ENCODE measurements at places on chromosomes 5 and 9.

GRCh38 chr9:15697446-15697851 is 144.6 kb downstream of the CCDC171 start:
- peaks cover 4% of the 10 kb centered on the region for H3K36me3 ChIP-seq
- H3K4me3 ChIP-seq = no peak overlapping the region
- no peak for DNase-seq
- no peaks in the 10 kb centered on the region for H3K27me3 ChIP-seq

- no peak for DNase-seq
- H3K27ac ChIP-seq = no peak overlapping the region
- H3K27me3 ChIP-seq = no peaks in the 10 kb centered on the region
- H3K4me3 ChIP-seq = no peak overlapping the region
- H3K4me1 ChIP-seq = no peaks in the 10 kb centered on the region
Observed at GRCh38 chr5:91240175-91240574, 142.9 kb downstream of the ARRDC3 start.

DNA sequence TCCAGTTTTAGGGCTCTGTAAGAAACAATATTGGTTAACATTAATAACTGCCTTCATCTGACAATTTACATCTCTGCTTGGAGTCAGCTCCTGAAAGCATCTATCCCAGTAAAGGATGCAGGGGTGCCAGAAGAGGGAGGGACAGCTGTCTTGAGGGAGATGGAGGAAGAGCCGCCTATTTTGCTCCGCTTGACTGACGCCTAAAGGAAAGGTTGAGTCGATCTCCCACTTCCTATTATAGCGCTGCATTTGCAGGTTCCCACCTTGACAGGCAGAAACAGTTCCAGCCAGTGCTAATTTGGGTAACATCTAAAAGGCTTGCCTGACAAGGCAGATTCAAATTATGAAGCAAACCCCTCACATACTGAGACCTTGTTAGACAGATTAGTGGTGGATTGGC is 374.6 kb downstream of the SPATA31D1 start:
- H3K4me1 ChIP-seq = no peaks in the 10 kb centered on the region
- no peaks in the 10 kb centered on the region for H3K27me3 ChIP-seq
- no peak for DNase-seq
- no peak overlapping the region for H3K27ac ChIP-seq
- no peak overlapping the region for H3K4me3 ChIP-seq

DNA sequence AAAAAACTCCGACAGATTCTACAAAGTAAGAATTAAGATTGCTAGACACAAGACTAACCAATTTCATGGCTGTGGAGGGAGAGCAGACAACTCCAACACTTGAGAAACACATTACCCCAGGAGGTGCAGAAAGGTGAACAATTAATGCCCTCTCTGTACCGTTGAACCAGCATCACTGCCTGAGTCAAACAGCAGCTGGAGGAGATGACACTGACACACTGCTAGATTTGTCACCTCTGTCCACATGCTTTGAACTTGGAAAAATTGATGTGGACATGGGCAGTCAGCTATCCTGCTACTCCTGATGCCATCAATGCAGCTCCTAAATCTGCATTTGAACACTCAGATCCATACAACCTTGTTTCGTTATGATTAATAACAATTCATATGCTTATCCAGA is 51.7 kb downstream of the GPBP1 start:
- no peak overlapping the region for H3K4me3 ChIP-seq
- no peaks in the 10 kb centered on the region for H3K4me1 ChIP-seq
- H3K27me3 ChIP-seq = no peaks in the 10 kb centered on the region
- no peak for DNase-seq
- H3K27ac ChIP-seq = no peak overlapping the region

- no peaks in the 10 kb centered on the region for H3K27me3 ChIP-seq
- H3K27ac ChIP-seq = no peak overlapping the region
- no peak overlapping the region for H3K4me3 ChIP-seq
- no peaks in the 10 kb centered on the region for H3K36me3 ChIP-seq
- peaks cover under 1% of the 10 kb centered on the region for H3K4me1 ChIP-seq
Observed at GRCh38 chr9:98380065-98380681, 124.7 kb upstream of the TBC1D2 start.

DNA sequence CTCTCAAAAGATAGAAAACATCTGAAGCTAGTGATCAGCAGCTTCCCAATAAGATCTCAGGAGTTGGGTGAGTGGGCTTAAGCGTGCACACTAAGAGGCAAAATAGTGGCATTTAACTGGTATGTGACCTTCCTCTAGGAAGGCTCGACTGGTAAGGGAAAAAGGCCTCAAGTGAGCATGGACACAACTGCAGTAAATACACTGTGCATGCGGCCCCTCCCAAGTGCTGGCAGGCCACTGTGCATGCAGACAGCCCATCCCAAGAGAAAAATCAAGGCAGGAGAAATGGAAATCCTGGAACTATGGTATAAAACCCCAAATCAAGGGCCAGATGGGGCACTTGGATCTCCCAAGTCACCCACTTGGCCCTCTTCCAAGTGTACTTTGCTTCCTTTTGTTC is 112.7 kb downstream of the SMC2 start:
- DNase-seq = no peak
- H3K36me3 ChIP-seq = no peaks in the 10 kb centered on the region
- H3K4me3 ChIP-seq = no peak overlapping the region

- H3K27me3 ChIP-seq = no peaks in the 10 kb centered on the region
- H3K4me3 ChIP-seq = no peak overlapping the region
- H3K27ac ChIP-seq = peak overlapping the region; percentile 43
- H3K36me3 ChIP-seq = no peaks in the 10 kb centered on the region
Observed at GRCh38 chr9:130847306-130848217, 12.5 kb downstream of the ABL1 start.

DNA sequence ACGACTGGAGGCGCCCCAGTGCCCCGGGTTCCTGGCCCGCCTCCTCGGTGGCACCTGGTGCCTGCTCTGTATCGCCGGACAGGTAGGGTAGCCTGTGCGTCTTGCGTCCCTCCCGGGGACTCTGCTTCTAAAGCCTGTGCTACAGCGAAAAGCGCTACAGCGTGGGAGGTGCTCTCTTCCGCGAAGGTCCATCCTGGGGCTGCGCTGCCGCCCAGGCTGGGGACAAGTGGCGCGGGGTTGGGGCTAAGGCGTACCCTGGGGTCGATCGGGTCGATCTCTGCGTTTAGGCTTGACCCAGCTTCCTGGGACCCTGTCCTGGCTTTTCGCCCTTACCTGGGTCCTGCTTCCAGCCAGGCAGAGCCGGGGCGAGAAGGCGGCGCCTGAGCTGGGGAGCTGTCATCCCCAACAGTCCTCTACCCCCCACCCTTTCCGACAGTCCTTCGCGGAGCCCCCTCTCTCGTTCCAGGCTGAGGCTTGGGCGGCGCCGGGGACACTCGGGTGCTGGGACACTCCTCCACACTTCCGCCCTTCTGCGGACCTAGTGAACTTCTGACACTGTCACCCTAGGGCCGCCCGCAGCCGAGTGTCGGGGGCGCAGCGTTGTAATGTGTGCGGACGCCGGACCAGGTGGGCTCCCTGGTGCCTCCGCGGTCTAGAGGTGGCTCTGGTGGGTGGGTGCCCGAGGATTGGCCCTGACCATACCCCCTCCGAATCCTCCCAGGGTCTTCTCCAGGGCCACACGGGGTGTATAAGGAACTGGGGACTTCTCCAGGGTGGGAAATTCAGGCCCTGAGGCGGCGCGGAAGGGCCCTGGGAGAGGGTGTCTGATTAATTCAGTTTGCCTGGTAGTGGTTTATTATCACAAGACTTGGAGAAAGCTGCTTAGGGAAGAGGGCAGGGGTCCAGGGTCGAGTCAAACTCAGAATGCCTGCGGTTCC is 328.2 kb downstream of the SH3GL2 start:
- DNase-seq = no peak
- H3K4me3 ChIP-seq = no peak overlapping the region
- H3K27me3 ChIP-seq = peaks cover 49% of the 10 kb centered on the region
- H3K4me1 ChIP-seq = no peaks in the 10 kb centered on the region

GRCh38 chr5:181114284-181114843 is 16.6 kb downstream of the OR2V1 start:
- H3K27ac ChIP-seq = no peak overlapping the region
- no peaks in the 10 kb centered on the region for H3K4me1 ChIP-seq
- no peaks in the 10 kb centered on the region for H3K36me3 ChIP-seq
- H3K27me3 ChIP-seq = peaks cover 92% of the 10 kb centered on the region
- no peak overlapping the region for H3K4me3 ChIP-seq

GRCh38 chr5:75710637-75711036 is 6.6 kb downstream of the POC5 start:
- DNase-seq = peak; percentile 77
- H3K4me1 ChIP-seq = no peaks in the 10 kb centered on the region
- no peaks in the 10 kb centered on the region for H3K27me3 ChIP-seq
- peaks cover 7% of the 10 kb centered on the region for H3K36me3 ChIP-seq
- no peak overlapping the region for H3K4me3 ChIP-seq

- no peaks in the 10 kb centered on the region for H3K27me3 ChIP-seq
- H3K4me1 ChIP-seq = no peaks in the 10 kb centered on the region
- H3K36me3 ChIP-seq = no peaks in the 10 kb centered on the region
- DNase-seq = no peak
- H3K27ac ChIP-seq = no peak overlapping the region
Observed at GRCh38 chr9:116383936-116384335, 230.3 kb downstream of the PAPPA start.

GRCh38 chr5:73030531-73030930 is 74.7 kb downstream of the FCHO2 start:
- DNase-seq = no peak
- no peaks in the 10 kb centered on the region for H3K4me1 ChIP-seq
- H3K27ac ChIP-seq = no peak overlapping the region
- H3K27me3 ChIP-seq = no peaks in the 10 kb centered on the region
- no peak overlapping the region for H3K4me3 ChIP-seq
- H3K36me3 ChIP-seq = peaks cover 6% of the 10 kb centered on the region

DNA sequence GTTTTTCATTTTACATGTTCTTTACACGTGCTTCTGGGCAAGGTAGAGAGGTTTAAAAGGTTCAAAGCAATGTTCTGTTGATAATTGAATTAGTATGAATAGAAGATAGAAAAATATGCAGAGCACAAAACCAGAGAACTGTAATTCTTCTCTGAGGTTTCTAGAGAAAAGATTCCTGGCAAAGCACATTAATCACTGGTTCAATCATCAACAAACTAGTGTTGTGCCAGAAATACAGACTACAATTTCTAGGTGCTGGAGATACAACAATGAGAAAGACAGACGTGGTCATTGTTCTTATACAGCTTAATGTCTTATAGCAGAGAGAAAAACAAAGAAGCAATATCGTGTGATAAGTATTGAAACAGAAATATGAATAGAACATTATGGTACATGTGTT is 25.5 kb downstream of the MEGF9 start:
- no peak overlapping the region for H3K4me3 ChIP-seq
- no peak overlapping the region for H3K27ac ChIP-seq
- no peak for DNase-seq
- H3K4me1 ChIP-seq = peaks cover 22% of the 10 kb centered on the region
- no peaks in the 10 kb centered on the region for H3K36me3 ChIP-seq

GRCh38 chr5:177094224-177095087 is 7.7 kb downstream of the FGFR4 start:
- H3K27ac ChIP-seq = no peak overlapping the region
- H3K4me1 ChIP-seq = no peaks in the 10 kb centered on the region
- no peak for DNase-seq
- no peaks in the 10 kb centered on the region for H3K27me3 ChIP-seq
- H3K36me3 ChIP-seq = no peaks in the 10 kb centered on the region

- peak; percentile 79 for DNase-seq
- no peaks in the 10 kb centered on the region for H3K4me1 ChIP-seq
- H3K27me3 ChIP-seq = no peaks in the 10 kb centered on the region
Observed at GRCh38 chr9:33676746-33677505, 118.4 kb upstream of the PRSS3 start.

GRCh38 chr5:66362046-66362445 is 217.9 kb downstream of the SREK1 start:
- no peak for DNase-seq
- no peak overlapping the region for H3K4me3 ChIP-seq
- H3K4me1 ChIP-seq = no peaks in the 10 kb centered on the region
- H3K36me3 ChIP-seq = no peaks in the 10 kb centered on the region
- H3K27ac ChIP-seq = no peak overlapping the region
- H3K27me3 ChIP-seq = no peaks in the 10 kb centered on the region

DNA sequence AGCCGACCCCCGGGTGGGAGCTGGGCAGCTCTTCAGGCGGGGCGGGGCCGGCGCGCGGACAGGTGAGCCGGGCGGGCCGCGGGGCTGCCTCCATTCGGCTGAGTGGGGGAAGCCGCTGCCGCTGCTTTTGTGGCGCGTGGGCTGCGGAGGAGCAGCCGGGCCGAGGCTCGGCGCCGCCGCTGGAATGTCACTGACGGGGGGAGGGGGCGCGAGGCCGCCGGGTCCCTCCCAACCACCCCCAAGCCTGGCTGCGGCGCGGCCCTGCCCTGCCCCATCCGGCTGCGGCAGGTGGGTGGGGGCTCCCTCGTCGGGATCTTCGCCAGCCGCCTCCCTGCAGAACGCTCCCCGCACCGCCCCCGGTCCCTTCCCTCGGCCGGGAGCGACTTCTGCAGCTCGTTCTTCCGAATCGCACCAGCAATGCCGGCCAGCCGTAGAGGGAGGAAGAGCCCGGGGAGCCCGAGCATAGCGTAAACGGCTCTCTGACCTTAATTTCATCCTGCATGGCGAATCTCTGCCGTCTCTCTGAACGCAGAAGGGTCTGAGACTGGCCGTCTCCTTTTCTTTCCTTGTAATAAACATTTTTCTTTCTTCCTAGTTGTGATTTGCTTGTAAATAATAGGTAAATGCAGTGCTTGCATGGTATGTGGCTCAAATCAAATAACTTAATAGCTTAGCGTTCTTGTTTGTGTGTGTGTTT is 505 bp downstream of the SPTAN1 start:
- H3K27ac ChIP-seq = peak overlapping the region; percentile 54
- H3K27me3 ChIP-seq = no peaks in the 10 kb centered on the region
- H3K4me3 ChIP-seq = peak overlapping the region; percentile 80
- H3K4me1 ChIP-seq = peaks cover 12% of the 10 kb centered on the region
- DNase-seq = peak; percentile 16
- no peaks in the 10 kb centered on the region for H3K36me3 ChIP-seq

DNA sequence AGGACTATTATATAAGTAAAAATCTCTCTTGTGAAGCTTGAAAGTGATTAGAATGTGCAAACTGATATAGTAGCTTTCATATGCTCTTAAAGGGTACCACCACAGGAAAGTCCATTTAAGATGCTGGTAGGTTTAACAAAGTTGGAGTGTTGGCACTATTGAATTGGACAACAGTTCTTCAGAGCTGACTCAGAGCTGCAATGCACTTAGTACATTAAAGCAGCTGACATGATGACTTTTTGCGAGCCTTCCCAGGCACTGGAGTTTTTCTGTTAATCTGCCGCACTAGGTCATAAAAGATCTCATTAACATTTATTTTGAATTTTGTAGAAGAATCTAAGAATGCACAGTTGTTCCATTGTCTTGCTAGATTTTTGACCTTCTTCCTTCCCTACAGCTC is 243.8 kb downstream of the ADAMTSL1 start:
- no peaks in the 10 kb centered on the region for H3K4me1 ChIP-seq
- no peak for DNase-seq
- H3K36me3 ChIP-seq = no peaks in the 10 kb centered on the region
- no peak overlapping the region for H3K27ac ChIP-seq
- H3K4me3 ChIP-seq = no peak overlapping the region
- H3K27me3 ChIP-seq = no peaks in the 10 kb centered on the region

- no peaks in the 10 kb centered on the region for H3K4me1 ChIP-seq
- peaks cover 25% of the 10 kb centered on the region for H3K36me3 ChIP-seq
- DNase-seq = no peak
- no peaks in the 10 kb centered on the region for H3K27me3 ChIP-seq
- H3K4me3 ChIP-seq = no peak overlapping the region
Observed at GRCh38 chr5:78833284-78833683, 151.8 kb downstream of the ARSB start.
